ENCODE measurements at places on chromosomes 3 and 15.

- DNase-seq = no peak
Observed at GRCh38 chr15:86016750-86017149, 62.9 kb upstream of the AGBL1 start.

GRCh38 chr3:15681668-15682067 is 80.1 kb downstream of the BTD start:
- no peak for DNase-seq

DNA sequence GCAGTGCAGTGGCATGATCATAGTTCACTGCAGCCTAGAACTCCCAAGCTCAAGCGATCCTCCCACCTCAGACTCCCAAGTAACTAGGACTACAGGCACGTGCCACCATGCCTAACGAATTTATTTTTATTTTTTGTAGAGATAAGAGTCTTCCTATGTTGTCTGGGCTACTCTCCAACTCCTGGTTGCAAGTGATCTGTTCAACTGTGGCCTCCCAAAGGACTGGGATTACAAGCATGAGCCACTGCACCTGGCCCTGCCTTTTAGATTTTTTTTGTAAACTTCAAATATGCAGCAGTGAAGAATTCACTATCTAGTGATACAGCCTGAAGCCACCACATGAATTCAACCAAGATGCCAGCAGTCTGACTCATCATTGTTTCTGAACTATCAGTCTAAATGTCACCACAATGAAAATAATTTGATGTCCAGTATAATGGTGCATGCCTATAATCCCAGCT is 32.7 kb downstream of the UBXN7 start:
- no peak for DNase-seq

- DNase-seq = no peak
Observed at GRCh38 chr3:9710174-9710739, 6.6 kb downstream of the CPNE9 start.

GRCh38 chr3:171967137-171967783 is 72.1 kb upstream of the FNDC3B start:
- DNase-seq = no peak

DNA sequence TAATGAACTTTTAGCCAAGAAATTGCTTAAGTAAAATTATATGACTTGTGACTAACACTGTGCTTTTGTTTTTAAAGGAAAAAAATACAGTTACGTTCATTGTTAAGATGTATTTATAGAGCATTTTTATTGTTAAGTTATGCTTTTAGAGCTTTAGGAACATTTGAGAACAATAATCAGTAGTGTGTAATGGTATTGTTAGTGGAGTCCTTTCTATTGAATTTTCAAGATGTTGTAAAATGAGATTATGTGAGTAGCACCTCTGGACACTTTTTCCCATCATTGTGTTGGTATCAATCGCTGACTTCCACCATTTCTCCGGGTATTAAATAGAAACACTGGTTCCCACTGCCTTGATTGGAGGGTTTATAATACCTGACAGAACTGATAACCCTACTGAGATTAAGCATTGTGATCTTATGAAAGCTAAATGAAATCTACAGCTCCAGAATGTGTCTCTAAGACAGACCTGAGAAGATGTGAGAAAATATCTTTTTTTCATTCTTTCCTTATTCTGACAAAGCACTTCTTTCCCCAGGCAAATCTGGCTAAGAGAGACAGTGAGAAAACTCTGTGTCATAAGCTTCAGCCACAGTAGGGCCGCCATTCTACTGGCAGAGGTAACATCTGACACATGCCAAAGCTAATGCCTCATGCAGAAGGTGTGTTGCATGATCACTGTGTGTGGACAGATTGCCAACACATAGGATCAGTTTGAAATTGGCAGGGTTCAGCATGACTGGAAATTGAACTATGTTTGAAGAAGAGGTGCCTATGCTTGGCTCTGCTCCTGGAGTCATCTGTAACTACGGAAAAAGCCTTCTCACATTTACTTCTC is 610.8 kb downstream of the MECOM start:
- no peak for DNase-seq

DNA sequence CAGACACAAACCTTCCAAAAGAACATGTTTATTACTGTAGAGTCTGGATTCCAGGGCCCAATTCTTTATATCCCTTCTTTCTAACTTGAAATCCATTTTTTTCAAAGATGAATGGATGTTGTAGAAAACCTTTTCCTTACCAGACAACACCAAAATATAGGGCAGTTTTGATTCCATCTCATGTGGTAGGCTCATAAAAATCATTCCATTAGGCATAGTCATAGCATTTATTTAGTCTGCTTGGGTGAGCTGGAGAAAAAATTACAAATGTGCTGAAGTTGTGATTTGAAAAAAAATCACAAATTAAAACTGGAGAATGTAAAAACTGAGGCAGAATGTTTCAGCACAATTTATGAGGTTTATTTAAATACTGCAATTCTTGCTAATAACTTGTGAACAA is 199.3 kb upstream of the TBC1D5 start:
- DNase-seq = no peak

- DNase-seq = no peak
Observed at GRCh38 chr3:62332835-62333244, 40.5 kb downstream of the FEZF2 start.

GRCh38 chr15:39344662-39345141 is 236.2 kb upstream of the THBS1 start:
- DNase-seq = no peak

GRCh38 chr3:9155028-9155427 is 94.4 kb downstream of the SRGAP3 start:
- no peak for DNase-seq

- DNase-seq = no peak
Observed at GRCh38 chr3:2099779-2100191, 1.1 kb downstream of the CNTN4 start.

GRCh38 chr3:58484045-58484721 is 7.7 kb upstream of the KCTD6 start:
- DNase-seq = no peak

DNA sequence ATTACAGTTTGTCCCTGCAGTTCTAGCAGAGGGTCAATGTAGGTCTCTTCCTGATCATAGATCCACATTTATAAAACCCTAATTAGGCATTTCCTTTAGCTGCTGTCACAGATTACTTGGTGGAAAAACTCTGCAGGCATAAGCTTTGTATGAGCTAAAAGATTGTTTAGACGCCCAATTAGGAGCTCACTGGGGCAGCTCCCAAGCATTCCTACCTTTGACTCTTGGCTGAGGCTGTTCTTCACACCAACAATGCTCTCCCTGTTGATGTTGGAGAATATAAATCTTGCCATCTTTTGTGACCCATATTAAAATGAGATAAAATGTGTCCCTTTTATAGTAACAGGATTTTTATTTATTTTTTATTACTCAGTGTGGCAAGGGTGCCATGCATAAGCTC is 148.3 kb upstream of the TRIM42 start:
- DNase-seq = no peak

DNA sequence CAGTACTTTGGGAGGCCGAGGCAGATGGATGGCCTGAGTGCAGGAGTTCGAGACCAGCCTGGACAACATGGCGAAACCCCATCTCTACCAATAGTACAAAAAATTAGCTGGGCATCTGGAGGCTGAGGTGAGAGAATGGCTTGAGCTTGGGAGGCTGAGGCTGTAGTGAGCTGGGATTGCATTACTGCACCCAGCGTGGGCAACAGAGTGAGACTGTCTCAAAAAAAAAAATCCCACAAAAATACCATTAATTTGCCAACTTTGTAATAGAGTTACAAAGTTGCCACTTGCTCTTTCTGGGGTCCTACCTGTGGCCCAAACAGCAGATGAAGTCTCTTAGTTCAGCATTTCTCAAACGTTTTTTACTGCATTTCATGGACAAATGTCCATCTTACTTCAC is 6.0 kb upstream of the TFRC start:
- no peak for DNase-seq

- no peak for DNase-seq
Observed at GRCh38 chr3:14680716-14681115, 5.8 kb downstream of the C3orf20 start.

GRCh38 chr3:138254216-138254615 is 67.1 kb downstream of the ARMC8 start:
- no peak for DNase-seq

GRCh38 chr3:59436164-59436958 is 386.5 kb upstream of the CFAP20DC start:
- DNase-seq = no peak

DNA sequence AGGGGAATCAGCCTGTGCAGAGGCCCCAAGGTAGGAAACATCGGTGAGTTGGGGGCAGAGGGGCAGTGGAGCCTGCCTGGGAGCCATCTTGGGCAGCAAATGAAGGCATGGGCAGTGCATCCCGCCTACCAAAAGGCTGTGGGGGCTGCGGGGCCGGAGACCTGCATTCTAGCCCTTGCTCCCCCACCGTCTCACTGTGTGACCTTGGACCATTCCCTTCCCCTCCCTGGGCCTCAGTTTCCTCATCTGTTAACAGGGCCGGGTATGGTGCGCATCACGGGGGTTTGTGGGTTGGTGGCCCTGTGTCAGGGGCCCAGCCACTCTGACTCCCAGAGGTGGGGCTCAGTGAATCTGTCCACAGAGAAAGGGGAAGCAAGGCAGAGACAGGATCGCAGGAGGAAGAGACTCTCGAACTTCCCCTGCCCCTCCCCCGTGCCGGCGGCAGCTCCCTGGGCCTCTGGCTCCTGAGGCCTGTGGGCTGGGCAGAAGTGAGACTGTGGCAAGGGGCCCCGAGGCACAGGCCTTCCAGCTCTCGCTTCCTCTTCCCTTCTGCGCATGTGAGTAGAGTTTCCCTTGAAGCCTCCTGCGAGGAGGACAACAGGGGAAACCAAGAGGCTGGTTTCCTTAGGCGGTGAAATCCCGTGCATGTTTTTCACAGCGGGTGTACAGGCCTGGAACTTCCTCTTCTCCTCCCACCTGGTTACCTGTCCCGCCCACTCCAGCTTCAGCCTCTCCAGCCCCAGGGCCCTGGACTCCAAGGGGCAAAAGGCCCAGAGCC is 42.9 kb downstream of the IDH2 start:
- peak; percentile 37 for DNase-seq

- no peak for DNase-seq
Observed at GRCh38 chr3:125480656-125481374, 39.2 kb downstream of the SNX4 start.

- DNase-seq = no peak
Observed at GRCh38 chr15:91845720-91846119, 7.8 kb upstream of the SLCO3A1 start.

GRCh38 chr15:78387246-78388037 is 47.3 kb downstream of the CRABP1 start:
- no peak for DNase-seq

DNA sequence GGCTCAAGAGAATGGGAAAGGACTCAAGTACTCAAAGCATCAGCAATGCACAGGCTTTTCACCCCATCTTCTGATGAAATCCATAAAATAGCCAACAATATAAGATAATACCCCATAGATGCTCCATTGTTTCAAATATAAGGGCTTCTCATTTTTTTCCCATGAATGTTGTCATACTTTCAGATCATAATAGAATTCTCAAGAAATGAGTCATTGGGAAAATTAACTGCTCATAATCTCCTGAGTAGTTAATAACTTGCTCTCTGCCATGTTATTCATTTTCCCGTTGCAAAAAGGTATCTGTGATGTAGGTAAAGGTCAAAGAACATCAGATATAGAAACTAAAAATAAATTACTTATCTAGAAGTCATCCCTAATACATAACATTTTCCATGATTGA is 121.9 kb downstream of the NSUN3 start:
- no peak for DNase-seq

DNA sequence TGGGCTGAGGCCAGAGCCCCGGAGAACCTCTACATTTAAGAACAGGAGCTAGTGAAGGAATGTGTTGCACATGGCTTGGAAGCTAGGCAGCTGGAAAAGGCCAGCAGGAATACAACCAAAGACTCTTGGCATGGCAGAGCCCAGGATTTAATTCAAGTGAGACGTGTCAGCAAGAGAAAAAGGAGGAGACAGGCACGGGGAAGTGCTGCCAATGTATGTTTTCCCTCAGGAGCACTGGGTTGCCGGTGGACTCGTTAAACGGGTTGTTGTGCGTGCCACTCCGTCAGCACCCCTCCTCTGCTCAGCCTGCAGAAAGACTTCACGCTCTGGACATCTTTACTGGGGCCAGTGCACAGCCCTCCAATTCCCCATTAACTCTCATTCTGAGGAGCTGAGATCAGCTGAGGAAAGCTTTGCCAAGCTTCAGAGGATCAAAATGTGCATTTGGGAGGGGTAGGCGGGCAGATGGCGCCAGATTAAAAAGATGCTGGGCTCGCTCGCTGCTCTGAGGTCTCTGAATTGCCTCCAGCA is 103.7 kb downstream of the PDZRN3 start:
- no peak for DNase-seq

DNA sequence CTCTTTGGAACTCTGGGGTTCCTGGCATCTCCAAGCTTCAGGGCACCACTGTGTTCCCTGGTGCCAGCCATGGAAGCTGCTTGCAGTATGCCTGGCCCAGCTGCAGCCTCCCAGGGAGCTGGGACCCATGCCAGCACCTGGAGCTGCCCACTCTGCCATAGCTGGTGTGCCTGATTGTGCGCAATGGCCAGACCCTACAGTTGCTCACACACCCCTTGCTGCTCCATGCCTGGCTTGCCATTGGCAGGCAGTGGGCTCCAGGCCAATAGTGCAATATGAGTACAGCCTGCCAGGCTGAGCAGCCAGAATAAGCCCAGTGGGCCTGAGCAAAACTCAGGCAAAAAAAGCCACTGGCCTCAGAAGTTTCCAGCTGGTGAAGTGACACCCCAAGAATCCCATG is 43.8 kb upstream of the LRRFIP2 start:
- DNase-seq = no peak

GRCh38 chr15:39174332-39174731 is 406.5 kb upstream of the THBS1 start:
- no peak for DNase-seq

- no peak for DNase-seq
Observed at GRCh38 chr3:10707400-10708215, 108.4 kb upstream of the SLC6A11 start.

GRCh38 chr15:36970522-36970921 is 129.8 kb downstream of the MEIS2 start:
- DNase-seq = no peak

GRCh38 chr15:59166601-59167265 is 39.9 kb upstream of the LDHAL6B start:
- DNase-seq = no peak

GRCh38 chr3:125220183-125220582 is 7.6 kb upstream of the SLC12A8 start:
- DNase-seq = no peak

- no peak for DNase-seq
Observed at GRCh38 chr3:187799942-187800641, 54.8 kb upstream of the BCL6 start.

- DNase-seq = no peak
Observed at GRCh38 chr3:51559961-51560360, 21.4 kb downstream of the RAD54L2 start.

- DNase-seq = no peak
Observed at GRCh38 chr3:126971891-126972351, 11.0 kb upstream of the PLXNA1 start.

DNA sequence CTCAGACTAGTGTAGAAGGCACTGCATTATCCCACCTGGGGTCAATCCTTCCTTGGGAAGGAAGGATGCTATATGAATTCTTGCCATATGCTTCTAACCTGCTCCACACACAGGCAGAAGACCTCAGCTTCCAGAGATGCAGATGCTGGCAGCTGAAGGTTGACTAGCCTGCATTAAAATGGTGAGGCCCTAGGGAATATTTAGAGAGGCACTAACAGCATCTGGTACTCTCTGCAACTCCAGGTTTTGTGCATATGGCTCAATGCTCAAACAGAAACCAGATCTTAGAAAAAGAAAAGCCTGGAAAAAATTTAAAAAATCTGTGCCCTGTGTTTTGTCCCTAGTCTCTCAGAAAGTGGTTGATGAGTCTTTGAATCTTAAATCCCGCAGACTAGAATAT is 56.0 kb upstream of the MYRIP start:
- no peak for DNase-seq

Measured in activated CD4-positive, alpha-beta T cell treated with anti-CD3 and anti-CD28 coated beads, Interleukin-2, amount 50 U/mL, for 4 hours (primary cell).